Renal cortex interstitium (tissue), 15 donors: ENCODE measurements at places on chromosomes 6 and 20. TPM values are rescaled to one million over a fixed set of nuclear protein-coding genes. Genes with fewer than 3 reads are reported as not detected.

DNA sequence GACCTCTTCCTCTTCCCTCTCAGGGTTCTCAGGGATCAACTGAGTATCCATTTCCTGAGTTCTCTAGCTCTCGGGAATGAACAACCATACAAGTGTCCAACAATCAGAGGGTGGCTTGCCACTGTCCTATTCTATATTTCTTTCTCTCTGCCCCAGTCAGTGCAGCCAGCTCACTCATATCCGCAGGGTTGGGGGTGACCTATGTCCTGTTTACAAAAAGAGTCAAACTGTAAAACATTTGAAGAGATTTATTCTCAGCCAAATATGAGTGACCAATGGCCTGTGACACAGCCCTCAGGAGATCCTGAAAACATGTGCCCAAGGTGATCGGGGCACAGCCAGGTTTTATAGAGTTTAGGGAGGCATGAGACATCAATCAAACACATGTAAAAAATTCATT lies 10.8 kb upstream of the BTN3A2 start:
- no peak for DNase-seq

DNA sequence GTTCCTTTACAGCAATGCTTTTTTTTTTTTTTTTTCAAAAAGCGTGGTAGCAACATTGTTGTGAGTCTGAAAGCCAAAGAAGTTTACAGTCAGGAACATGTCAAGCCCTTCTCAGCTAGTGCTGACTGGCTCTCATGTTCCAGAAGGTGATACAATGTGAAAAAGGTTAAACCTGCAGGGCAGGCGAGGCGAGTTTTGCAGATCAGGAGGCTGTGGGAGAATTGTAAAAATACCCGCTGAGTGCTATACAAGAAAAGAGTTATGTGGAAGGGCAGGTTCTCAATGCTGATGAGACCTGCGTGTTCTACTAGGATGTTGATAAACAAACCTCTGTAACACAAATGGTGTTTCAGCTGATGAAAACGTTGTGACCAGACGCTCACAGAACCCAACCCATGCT lies 30.9 kb upstream of the RPP40 start:
- DNase-seq = no peak

DNA sequence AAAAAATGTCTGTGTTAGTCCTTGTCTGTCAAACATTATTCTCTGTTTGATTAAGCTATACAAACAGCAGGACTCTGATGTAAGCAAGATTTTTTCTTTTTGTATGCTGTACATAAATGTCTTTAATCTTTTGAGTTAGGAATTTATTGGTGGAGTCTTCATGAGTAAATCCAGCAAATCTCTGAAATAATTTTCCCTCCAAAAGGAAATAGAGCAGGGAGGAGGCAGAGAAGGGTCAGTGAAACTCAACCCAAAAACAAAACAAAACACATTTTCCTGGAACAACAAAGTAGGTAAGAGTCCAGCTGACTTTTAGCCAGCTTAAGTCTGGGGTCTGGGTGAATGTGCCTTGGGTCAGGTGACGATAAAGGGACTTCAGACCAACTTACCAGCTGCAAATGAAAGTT lies 113.7 kb downstream of the FOXA2 start:
- no peak for DNase-seq

GRCh38 chr6:131519670-131520436 lies 53.2 kb upstream of the ARG1 start:
- DNase-seq = no peak

- DNase-seq = no peak
Measured at GRCh38 chr20:36852187-36852586, 23.8 kb upstream of the TLDC2 start.

- no peak for DNase-seq
Measured at GRCh38 chr6:23301556-23301955, 732.2 kb downstream of the HDGFL1 start.

DNA sequence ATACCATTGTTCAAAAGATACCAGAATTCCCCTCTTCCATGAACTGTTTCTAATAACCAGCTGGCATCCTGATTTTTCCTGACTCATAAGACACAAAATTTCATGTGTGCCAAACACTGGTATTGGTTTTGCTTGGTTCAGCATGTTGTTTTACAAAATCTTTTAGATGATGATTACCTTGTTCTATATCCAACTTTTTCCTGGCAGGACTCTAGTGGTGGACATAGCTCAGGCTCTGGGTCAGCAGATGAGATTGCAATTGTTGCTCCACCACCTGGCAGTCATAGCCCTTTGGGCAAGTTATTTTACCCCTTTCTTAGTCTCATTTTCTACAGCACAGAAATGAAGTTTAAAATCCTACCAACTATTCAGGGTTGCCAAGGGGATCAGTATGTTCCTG lies 6.2 kb downstream of the TRIM38 start:
- no peak for DNase-seq

GRCh38 chr20:35870541-35871258 lies 83.6 kb downstream of the SCAND1 start:
- no peak for DNase-seq

- no peak for DNase-seq
Measured at GRCh38 chr6:138972226-138972665, 15.8 kb downstream of the REPS1 start.

The ENPP4 gene
- polyA plus RNA-seq = 16.5 TPM
